ENCODE measurements at places on chromosomes 4 and X.

GRCh38 chr4:184534511-184535391 is 60.4 kb upstream of the IRF2 start:
- no peak for DNase-seq

GRCh38 chr4:182185491-182185890 is 57.7 kb upstream of the TENM3 start:
- no peak for DNase-seq

- DNase-seq: no peak
Measured at GRCh38 chr4:20840648-20841190, 140.5 kb downstream of the PACRGL start.

DNA sequence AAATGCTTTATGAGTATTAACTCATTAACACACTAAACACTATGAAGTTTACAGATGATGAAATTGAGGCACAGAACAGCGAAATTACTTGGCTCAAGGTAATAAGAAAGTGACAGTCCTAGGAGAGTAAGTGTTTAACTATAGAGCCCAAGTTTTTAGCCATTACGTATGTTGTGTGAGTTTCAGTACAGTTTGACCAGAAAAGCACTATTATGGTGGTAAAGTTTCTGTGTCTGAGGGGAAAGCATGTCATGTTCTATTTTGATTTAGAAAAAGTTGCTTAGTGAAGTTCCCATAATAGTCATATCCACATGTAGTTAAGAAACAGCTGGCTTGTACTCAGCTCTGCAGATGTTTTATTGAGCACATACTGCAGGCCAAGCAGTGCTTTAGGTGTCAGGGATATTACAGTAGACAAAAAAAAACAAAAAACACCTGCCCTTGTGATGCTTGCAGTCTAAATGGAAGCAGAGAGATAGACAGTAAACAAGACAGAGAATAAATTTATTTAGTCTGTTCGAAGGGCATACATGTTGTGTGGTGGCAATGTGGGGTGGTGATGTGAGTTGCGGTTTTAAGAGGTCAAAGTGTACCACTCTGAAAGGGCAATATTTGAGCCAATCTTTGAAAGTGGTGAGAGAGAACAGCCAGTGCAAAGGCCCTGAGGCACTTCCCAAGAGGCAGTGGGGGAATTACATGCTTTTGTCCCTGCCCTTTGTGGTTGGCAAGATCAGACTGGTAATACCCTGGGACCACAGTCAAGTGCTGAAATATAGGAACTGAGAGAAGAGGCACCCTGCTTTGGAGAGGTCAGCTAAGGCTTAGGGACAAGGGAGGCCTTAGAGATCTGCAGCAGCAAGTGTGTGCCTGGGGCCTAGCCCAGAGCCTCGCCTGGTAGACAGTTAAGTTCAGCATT is 6.2 kb downstream of the TMEM131L start:
- DNase-seq: no peak

DNA sequence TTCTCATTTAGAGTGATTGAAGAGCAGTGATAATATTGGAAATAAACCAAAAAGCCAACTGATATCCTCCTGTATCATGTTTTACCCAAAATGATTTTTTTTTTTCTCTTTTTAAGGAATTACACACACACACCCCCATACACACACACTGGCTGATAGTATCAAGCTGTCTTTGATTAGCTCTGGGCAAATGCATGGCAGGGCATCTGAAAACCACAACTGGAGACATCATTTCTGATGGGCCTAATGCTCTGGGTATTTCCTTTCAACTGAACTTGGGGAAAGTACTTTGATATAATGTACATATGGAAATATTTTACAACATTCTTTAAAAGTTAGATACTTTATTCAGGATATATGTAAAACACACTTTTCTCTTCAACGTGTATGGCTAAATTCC is 14.2 kb upstream of the OSTC start:
- no peak for DNase-seq

DNA sequence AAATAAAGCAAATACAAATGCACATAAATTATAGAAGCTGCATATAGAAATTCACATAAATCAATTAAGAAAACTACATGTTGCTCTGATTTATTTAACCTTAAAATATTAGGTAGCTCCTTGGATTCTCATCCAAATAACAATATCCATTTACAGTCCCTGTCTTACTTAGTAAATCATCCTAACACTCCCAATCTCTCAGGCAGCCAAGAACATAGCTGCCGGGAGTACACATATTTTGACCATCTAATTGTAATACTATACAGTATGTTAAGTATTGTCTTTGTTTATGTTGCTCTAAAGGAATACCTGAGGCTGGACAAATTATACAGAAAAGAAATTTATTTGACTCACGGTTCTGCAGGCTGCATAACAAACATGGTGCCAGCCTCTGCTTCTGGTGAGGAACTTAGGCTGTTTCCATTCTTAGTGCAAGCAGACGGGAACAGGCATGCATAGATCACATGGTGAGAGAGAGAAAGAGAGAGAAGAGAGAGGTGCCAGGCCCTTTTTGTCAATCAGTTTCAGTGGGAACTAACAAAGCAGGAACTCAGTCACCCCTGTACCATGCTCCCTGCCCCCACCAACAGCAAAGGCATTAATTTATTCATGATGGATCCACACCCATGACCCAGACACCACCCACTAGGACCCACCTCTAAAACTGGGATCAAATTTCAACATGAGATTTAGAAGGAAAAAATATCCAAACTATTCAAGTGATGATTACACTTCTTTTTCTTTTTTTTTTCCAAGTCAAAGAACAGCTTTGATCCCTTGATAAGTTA is 614.8 kb upstream of the TECRL start:
- no peak for DNase-seq

GRCh38 chr4:36823199-36823967 is 421.2 kb upstream of the NWD2 start:
- peak; percentile 54 for DNase-seq

GRCh38 chr4:53780736-53781400 is 189.6 kb upstream of the LNX1 start:
- no peak for DNase-seq

GRCh38 chrX:45824471-45824870 is 623.8 kb upstream of the DIPK2B start:
- DNase-seq: no peak

GRCh38 chrX:104134583-104135261 is 22.1 kb downstream of the SLC25A53 start:
- no peak for DNase-seq

- peak; percentile 51 for DNase-seq
Measured at GRCh38 chrX:41332408-41333002, 1.5 kb upstream of the DDX3X start.

GRCh38 chr4:156109943-156110900 is 156.6 kb upstream of the CTSO start:
- DNase-seq: no peak

DNA sequence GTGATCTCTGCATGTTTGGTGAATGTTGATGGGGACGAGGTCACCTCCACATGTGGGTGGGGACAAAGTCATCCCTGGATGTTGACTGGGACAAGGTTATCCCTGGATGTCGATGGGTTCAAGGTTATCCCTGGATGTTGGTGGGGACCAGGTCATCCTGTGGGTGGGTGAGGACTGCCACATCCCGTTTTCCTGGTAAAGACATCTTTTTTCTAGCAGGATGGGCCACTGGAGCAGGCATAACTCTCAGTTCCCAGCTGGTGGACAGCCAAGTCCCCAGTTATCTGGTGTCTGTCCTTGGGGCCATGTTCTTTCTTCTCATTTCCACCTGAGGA is 28.3 kb upstream of the PLCXD1 start:
- no peak for DNase-seq
